H7 (cell line): ENCODE measurements at places on chromosomes 11 and 22.

- no peak for DNase-seq
These were observed 7.4 kb upstream of the INCENP start for GRCh38 chr11:62116451-62116850.

GRCh38 chr22:27352426-27352825, 449.1 kb downstream of the MN1 start:
- no peak for DNase-seq

DNA sequence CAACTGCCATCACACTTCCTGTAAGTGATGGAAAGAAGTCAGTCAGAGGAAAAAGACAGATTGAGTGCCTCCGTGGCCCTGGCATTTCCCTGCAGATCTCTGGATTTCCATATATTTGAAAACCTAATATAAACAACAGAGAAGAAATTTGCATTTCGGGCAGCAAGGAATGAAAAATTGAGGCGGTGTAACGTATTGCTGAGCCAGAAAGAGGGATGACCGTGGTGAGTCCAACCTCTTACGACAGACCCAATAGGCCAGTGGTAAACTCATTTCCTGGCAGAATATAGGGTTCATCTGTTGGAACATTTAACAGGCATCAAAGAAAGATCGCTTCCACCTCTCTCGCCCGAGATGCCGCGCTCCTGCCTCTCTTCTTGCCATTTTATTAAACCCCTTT, 336.5 kb downstream of the MIAT start:
- DNase-seq: no peak

DNA sequence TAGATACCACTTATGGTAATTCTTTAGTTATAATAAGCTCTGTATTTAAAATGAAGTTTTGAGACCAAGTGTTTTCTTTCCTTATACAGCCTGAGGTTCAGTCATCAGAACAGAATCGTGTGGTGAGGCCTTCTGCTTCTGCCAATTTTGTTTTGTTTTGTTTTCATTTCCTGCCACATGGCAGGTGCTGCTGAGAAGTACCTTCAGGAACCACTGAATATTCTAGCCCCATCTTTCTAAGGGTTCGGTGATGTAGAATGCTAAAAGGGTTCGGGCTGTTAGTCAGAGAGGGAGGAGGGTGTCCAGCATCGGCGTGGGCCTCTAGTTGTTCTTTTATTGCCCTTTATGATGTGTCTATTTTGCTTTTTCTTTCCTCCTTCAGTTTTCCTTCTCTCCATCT, 25.8 kb downstream of the TNRC6B start:
- no peak for DNase-seq

GRCh38 chr11:47111318-47111804, 65.3 kb downstream of the ARFGAP2 start:
- no peak for DNase-seq

GRCh38 chr11:5343474-5344335, at the start of gene OR51B5:
Gene OR51B5, minus strand, starts transcription at chr11:5343524. Its CDS starts 0 bp downstream, at chr11:5343524.
- no peak for DNase-seq
